Gastroesophageal sphincter (tissue), 4 donors: ENCODE measurements at places on chromosomes 12 and 14. TPM values are rescaled to one million over a fixed set of nuclear protein-coding genes. Genes with fewer than 3 reads are reported as not detected.
A peak's percentile ranks its signal among the peaks of the same experiment; 100 is the strongest.

DNA sequence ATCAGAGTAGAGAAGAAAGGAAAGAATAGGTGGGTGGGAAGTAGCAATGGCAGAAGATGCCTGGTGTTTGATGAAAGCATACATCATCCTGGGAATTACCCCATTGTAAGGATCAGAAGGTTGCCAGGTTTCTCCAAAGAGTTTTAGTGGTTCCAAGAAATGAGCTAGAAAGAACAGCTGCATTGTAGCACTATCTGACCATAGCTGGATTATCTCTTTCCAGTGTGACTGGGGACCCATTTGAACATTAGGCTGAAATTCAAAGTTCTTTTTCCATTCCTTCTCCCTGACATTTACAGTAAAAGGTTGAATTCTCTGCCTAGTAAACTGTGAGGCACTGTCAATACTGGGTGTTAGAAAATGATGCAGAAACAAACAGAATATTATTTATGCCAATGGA, 244.4 kb downstream of the GALC start:
- no peak for ATAC-seq

Gene TC2N
- total RNA-seq: 38.6 TPM

- no peak for ATAC-seq
Observed at GRCh38 chr12:85157035-85157603, 121.0 kb downstream of the LRRIQ1 start.

DNA sequence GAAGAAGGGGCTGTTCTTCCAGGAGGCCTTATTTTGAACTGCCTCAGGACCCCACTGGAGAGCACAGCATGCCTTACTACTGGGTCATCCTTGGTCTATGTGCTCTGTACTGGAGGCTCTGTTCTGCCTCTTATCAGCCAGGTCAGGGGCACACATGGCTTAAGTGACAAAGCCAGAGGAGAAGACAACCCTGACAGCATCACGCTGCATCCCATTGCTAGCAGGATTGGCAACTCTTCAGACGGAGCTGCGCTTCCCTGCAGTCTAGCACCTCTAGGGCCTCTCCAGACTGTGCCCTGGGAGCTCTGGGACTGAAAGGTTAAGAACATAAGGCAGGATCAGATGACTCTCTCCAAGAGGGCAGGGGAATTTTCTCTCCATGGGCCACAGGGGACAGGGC, 17.3 kb upstream of the TIGAR start:
- ATAC-seq: no peak

- no peak for ATAC-seq
Observed at GRCh38 chr12:130214686-130215395, 52.6 kb downstream of the FZD10 start.

DNA sequence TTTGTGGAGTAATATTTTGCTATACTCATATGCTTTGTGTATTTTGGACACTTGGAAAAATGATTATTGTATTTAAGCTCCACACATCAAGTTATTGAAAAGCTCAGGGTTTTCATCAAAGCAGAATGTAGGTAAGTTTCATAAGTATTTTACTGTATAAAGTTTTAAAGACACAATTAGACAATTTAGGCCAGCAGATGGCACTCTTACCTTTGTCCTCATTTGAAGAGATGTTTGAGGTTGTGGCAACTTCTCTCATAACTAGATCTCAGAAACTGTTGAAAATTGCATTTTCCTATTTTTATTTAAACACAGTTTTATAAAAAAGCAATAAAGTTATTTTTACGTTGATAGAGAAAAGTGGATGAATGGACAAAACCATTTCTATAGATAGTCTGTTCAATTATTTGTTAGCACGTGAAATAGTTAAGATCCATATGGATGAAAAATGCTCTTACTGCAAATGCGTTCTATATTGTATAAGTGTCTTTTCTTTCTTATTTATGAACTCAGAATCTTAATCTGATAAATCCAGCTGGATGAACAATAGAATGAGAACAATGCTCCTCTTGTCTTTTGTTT, 300.0 kb downstream of the AEBP2 start:
- peak; percentile 53 for ATAC-seq

- ATAC-seq: no peak
Observed at GRCh38 chr12:123634142-123634561, 523 bp downstream of the GTF2H3 start.

Gene OAS2
- total RNA-seq: 6.7 TPM
